Lower leg skin (tissue), 4 donors: ENCODE measurements at places on chromosomes 3 and 15. TPM values are rescaled to one million over a fixed set of nuclear protein-coding genes. Genes with fewer than 3 reads are reported as not detected.

IGDCC3 gene
- total RNA-seq = not detected

FETUB gene
- 8.3 TPM for total RNA-seq

GOLGB1 gene
- 45.8 TPM for total RNA-seq

RASGRP1 gene
- total RNA-seq = 15.0 TPM

GRCh38 chr3:154791611-154792010 lies 288.5 kb upstream of the MME start:
- no peak for DNase-seq

DNA sequence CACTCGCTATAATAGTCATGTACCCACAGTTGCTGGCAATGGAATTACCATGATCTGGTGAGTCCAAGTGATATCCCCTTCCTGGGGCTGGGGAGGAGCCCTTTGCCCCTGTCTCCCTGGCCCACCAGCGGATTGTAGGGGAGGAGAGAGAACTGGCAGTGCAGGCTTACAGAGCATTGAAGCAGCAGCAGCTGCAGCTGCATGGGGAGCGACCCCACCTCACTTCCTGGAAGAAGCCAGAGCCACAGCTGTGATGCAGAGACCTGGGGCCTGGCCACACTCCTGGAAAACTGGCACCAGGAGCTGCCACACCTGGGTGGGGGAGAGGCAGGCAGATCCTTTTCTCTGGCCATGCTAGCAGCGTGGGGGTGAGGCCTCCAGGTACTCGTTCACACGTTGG lies 300.1 kb upstream of the PROK2 start:
- DNase-seq = no peak

DNA sequence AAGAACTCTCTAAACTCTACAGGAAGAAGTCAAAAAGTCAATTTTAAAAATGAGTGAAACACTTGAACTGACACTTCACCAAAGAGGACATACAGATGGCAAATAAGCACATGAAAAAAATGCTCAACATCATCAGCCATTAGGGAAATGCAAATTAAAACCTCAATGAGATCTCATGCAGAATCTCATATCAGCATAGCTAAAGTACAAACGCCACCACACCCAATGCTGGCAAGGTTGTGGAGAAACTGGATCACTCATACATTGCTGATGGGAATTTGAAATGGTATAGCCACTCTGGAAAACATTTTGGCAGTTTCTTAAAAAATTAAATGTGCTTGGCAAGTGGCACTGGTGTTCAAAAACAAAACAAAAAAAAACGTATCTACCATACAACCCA lies 34.2 kb downstream of the MEGF11 start:
- no peak for DNase-seq

- no peak for DNase-seq
Observed at GRCh38 chr15:40277471-40277870, 5.4 kb downstream of the ANKRD63 start.

- no peak for DNase-seq
Observed at GRCh38 chr3:193134856-193135255, 106.2 kb upstream of the PLAAT1 start.

DNA sequence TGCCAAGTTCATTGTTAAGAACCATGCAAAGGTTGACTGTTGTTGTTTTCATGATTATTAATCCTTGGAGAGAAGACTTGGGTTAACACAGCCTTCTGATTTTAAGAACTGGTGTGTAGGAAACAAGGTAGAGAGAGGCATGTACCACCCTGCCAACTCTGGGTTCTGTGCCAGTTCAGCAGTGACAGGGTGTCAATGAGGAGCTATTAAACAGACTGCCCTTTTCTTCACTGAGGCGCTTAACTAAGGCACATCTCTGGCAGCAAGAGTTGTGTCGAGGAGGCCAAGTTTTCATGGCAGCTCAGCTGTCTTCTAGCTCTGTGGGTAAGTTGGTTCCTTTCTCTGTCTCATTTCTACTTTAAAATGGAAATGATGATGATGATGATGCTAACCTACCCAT lies 117.6 kb downstream of the FEZF2 start:
- no peak for DNase-seq

DNA sequence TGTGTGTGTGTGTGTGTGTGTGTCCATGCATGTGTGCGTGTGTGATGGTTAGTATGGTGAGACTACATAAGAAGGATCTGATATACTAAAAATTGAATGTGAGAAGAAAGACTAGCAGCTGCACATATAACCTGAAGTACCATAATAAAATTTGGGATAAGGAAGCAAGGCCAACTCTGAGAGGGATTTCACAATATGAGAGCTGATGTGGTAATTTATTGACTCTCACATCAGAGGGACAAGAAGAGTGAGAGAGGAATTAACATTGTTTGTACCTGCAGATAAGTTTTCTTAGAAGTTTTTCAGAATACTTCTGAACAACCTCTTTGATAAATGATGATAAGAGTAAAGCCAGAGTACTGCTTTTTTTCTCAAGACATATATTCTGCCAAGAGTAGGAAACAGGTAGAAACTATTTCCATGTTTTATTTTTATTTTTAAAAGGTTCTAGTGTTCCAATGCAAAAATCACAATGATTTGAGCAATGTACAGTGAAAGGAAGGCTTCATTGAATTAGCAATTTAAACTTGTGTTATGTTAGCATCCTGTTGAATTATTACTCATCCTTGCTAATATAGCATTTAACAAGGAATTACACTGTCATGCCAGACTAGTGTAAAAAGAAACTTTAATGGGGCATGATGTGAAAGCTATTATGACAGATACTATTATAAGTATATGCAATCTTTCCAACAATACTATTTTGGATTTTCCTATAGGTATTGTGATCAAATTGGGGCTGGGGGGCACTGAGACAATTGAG lies 415.5 kb upstream of the ARPP21 start:
- no peak for DNase-seq

GRCh38 chr3:43879166-43879565 lies 188.4 kb downstream of the ABHD5 start:
- no peak for DNase-seq

GRCh38 chr15:87952736-87953287 lies 303.7 kb downstream of the NTRK3 start:
- no peak for DNase-seq
